ENCODE measurements at places on chromosomes 3 and 15. TPM values are rescaled to one million over a fixed set of nuclear protein-coding genes. Genes with fewer than 3 reads are reported as not detected.

Gene DAPK2
- polyA plus RNA-seq, result 4.9 TPM

- DNase-seq, result no peak
Measured at GRCh38 chr3:150365132-150365604, 42.9 kb upstream of the TSC22D2 start.

GRCh38 chr15:99981839-99982658, 248.8 kb upstream of the LYSMD4 start:
- DNase-seq, result no peak

GRCh38 chr3:25265284-25265683, 162.8 kb upstream of the RARB start:
- no peak for DNase-seq

Gene LYZL4
- polyA plus RNA-seq, result not detected

- no peak for DNase-seq
Measured at GRCh38 chr3:143100451-143100850, 19.1 kb upstream of the CHST2 start.
